Right cardiac atrium (tissue), 5 donors: ENCODE measurements at places on chromosomes 12 and 14.

GRCh38 chr12:47950856-47951468 lies 12.4 kb upstream of the TMEM106C start:
- no peak for DNase-seq

DNA sequence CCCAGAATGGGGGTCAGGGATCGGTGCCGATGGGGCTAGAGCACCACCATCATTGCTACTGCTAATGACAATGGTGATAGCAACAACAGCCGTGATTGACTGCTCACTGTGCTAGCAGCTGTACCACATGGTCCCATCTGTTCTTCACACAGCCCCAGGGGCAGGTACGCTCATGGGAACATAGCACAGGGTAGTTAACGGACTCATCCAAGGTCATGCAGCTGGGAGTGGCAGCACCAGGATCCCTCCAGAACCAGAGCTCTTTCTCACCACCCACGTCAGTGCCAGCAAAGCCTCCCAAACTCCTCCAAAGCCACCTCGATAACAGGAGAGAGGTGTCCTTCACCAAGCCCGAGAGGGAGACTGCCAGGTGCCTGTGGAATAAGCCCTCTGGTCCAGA lies 11.2 kb upstream of the DYNC1H1 start:
- peak; percentile 30 for DNase-seq

GRCh38 chr14:74502236-74503019 lies 8.9 kb downstream of the ISCA2 start:
- no peak for DNase-seq

- no peak for DNase-seq
Observed at GRCh38 chr14:91716999-91717398, 14.9 kb downstream of the CATSPERB start.
